ENCODE measurements at places on chromosomes 2 and 18.

- peak; percentile 97 for DNase-seq
Observed at GRCh38 chr2:207143215-207144172, 22.3 kb downstream of the KLF7 start.

DNA sequence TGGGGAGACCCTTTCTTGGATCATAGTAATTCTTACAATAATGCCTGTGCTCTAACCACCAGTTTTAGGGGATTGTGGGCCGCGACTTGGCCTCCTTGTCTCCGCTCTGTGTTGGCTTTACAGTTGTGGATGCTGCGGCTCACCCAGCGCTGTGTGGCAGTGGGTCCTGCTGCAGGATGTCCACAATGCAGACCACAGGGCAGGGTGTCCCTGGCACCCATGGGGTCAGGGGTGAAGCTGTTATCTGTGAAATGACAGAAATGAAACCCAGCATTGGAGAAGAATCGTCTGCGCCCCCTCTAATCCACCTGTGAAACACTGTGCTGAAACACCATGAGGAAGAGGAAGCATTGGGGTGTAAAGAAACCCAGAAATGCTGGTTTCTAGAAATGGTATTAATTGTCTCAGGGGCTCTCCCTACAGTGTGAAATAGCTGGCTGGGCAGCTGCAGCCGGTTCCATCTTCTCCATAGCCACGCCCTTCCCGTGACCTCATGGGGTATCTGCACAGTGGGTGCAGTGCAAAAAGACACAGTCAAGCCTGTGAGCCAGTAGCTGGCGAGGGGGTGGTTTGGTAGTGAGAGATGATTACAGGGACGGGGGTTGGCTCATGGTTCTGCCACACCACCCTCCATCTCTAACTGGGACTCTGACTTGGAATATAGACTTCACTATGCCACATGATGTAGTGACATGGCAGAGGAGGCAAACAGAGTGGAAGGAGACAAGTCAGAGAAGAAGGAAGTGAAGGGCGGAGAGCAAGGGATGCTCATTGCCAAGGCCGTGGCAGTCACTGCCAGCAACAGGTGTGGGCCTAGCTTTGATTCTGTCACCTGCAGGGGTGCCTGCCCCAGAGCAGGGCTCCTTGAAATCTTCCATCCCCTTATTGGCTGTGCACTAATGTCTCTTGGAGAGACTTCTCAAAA, 16.2 kb downstream of the INPP4A start:
- DNase-seq: no peak

- DNase-seq: no peak
Observed at GRCh38 chr2:105919191-105919811, 174.6 kb downstream of the NCK2 start.

DNA sequence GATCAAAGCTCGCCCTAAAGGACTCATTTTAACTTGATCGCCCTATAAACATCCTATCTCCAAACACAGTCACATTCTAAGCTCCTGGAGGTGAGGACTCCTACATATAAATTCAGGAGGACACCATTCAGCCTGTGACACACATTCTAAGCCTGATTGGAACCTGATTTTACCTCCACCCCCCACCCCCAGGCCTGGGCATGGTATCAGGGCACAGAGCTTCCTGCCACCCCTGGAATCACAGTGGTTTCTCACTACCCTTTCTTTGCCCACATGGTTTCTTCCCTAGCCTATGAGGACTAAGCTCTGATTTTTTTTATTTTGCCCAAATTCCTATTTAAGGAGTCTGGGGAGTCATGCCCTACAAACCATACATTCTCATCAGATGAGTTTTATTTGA, 428.1 kb upstream of the ID2 start:
- no peak for DNase-seq

DNA sequence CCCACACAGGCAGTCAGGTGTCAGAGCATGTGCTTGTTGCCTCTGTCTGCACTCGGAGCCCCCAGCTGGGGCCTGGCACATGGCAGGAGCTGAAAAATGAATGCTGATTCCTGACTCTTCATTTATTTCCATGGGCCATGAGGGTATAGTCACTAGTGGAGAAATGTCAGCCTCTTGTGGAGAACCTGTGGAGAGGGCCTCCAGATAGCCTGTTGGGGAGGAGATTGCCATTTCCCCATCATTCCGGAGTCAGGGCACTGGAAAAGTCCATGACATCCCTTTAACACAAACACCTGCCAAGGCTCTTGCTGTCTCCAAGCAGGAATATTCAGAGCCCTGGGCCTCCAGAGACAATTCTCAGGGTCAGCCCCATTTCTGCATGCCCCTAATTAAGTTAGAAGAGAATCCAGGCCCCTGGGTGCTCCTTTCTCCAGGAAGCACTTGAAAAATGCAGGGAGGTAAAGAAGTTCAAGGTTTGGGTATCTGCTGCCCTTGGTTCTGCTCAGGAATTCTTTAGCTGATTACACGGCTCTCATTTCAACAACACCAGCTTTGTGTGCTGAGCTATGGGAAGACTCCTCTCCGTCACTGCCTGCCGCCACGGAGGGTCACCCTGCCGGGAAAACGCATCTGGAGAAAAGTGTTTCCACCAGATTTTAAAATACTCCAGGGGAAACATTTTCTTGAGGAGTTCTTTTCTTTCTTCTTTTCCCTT, 311.3 kb downstream of the MYCN start:
- no peak for DNase-seq

DNA sequence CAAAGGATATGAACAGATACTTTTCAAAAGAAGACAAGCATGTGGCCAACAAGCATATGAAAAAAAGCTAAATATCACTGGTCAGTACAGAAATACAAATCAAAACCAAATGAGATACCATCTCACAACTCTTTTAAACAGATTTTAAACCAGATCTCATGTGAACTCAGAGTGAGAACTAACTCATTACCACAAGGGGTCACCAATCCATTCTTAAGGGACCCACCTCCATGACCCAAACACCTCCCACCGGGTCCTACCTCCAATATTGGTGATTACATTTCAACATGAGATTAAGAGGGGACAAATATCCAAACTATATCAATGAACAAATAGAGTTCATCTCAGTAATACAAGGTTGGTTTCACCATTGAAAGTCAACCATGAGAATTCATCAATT, 319.8 kb upstream of the GULP1 start:
- DNase-seq: no peak

- DNase-seq: no peak
Observed at GRCh38 chr2:2523461-2524347, 192.6 kb upstream of the MYT1L start.

DNA sequence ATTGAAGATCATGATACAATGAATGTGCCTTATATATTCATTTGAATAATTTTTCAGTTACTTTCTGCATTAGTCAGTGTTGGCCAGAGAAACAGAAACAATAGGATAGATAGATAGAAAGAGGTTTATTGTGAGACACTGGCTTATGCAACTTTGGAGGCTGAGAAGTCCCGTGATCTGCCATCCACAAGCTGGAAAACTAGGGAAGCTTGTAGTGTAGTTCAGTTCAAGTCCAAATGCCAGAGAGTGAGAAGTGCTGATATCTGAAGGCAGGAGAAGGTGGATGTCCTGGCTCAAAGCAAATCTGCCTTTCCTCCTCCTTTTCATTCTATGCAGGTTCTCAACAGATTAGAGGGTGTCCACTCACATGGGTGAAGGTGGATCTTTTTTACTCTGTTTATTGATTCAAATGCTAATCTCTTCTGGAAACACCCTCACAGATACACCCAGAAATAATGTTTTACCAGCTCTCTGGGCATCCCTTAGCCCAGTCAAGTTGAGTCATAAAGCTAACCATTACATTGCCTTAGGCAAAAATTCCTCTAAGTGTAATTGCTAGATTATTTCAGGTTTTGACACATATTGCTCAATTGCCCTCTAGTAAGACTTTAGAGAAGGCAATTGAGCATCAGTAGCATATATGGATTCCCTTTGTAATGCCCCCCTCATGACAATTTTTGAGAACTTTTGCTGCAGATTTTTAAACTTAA, 341.4 kb downstream of the LPIN1 start:
- no peak for DNase-seq

GRCh38 chr2:160010361-160011145, 51.9 kb downstream of the PLA2R1 start:
- no peak for DNase-seq

- DNase-seq: peak; percentile 87
Observed at GRCh38 chr2:26721115-26722032, 28.9 kb downstream of the KCNK3 start.

DNA sequence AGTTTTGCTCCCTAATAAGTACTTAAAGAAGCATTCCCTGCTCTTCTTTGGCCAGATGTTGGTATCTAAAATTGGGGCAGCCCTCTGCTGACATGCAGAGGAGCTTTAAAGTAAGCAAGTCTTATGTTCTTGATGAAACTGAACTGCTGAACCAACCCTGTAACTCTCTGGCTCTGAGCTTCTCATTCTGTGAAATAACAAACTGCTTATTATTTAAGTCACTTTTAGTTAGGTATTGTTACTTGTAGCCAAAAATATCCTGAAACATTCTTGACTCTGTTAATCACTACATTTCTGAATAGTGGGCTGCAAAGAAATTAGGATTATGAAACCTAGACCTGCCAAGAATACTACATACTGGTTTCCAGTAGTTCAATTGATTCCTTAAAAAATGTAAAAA, 15.5 kb downstream of the PPP3R1 start:
- no peak for DNase-seq

- DNase-seq: peak; percentile 37
Observed at GRCh38 chr2:58215429-58215828, 25.7 kb downstream of the FANCL start.

GRCh38 chr18:47756364-47757016, 174.0 kb downstream of the SMAD2 start:
- DNase-seq: peak; percentile 41

DNA sequence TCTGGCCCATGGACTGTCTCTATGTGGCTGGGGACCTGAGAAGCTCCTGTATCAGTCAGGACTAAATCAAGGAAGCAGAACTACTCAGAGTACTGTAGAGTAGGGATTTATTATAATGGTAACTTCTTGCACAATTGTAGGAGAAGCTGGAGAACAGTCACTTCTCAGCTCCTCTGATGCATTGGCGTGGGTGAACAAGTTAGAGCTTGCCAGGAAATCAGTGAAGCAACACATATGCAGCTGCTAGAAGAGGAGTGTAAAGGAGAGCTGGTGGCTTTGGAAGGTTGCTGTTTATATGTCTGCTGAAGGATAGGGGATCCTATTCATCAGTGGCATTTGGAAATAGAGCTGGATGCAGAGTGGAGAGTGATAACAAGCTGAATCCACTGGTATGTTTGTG, 215.5 kb upstream of the CWC22 start:
- DNase-seq: peak; percentile 54

DNA sequence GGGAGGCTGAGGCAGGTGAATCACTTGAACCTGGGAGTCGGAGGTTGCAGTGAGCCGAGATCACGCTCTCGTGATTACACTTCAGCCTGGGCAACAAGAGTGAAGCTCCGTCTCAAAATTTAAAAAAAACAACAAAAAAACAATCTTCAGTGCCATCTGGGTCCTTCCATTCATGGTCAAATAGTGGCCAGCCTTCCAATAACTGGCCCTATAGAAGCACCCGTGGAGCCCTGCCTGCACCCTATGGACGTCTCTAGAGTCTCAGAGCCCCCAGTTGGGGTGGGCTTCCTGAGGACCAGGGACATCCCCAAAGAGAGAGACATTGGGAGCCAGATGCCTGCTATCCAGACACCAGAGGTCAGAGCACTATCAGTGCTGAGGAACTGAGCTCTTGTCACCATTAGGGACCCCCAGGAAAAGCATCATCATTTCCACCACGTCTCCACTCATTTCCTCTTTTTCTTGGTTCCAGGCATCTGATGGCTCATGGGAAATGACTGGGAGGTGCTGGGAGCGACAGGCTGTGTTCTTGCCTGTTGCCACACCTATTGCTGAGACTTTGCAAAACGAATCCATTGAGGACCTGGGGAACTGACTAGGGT, 9.4 kb downstream of the NEU2 start:
- no peak for DNase-seq

- DNase-seq: no peak
Observed at GRCh38 chr2:109331896-109332848, 203.2 kb downstream of the SH3RF3 start.

DNA sequence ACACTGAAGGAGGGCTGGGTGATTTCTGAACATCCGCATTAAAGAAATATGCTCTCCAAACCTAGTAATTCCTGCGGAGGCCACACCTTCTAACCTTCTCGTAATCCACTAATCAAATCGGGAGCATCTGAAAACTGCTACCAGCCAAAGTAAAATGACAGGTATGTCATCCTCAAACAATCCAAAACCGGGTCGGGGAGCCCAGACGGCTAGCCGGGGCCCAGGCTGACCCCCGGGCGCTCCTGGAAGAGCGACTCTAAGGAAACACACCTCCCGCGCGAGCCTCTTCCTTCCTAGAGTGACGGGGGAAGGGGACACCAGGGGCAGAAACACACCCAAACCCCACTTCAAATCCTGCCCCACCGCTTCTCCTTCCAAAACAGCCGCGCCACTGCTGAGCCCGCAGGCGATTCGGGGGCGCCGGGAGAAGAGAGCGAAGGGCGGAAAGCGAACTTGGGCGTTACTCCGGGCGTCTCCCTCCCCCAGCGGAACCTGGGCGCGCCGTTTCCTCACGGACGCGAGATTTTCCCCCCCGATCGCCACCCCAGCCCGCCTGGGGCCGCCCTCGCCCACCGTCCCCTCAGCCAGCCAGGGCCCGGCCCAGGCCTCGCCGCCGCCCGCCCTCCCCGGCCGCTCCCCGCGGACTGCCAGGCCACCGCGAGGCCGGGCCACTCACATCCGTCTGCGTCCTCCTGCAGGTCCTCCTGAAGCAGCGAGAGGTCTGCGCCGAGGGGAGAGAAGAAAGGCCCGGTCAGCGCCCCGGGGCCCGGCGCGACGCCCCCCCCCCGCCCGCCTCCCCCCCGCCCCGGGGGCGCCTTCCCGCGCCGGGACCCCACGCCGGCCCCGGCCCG, 584 bp downstream of the PPP4R1 start:
- peak; percentile 6 for DNase-seq

GRCh38 chr2:150355440-150355839, 132.0 kb downstream of the RND3 start:
- DNase-seq: no peak

DNA sequence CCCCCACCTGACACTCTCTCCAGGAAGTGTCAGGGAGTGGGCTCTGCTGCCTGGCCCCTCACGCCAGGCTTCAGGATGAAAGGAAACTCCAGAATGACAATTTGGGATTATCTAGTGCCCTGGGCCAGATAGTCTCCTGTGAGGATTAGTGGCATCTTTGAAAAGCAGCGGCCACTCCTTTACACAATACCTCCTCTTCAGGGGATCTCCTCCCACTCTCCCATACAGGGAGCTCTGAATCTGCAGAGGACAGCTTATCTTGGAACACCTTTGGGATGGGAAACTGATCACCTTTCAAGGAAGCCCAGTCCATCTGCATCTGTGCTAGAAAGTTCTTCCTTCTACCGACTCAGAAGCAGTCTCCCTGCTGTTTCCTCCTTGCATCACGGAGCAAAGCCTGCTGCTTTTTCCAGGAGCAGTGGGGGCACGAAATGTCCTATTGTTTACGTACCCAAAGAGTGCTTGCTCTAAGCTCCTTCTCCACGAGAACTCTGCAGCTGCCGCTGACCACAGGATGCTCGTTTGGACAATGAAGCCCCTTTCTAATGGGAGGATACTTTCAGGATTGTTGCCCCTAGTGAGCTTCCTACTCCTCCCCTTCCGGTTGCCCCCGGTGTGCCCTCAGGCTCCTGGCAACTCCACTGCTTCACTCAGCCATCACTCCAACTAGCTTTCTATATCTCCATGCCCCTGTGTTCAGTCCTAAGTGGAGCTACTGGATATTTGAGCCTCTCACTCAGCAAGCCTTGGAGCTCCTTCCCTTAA, 31.5 kb downstream of the SIX3 start:
- peak; percentile 60 for DNase-seq
